ENCODE measurements at places on chromosomes 16 and 17. TPM values are rescaled to one million over a fixed set of nuclear protein-coding genes. Genes with fewer than 3 reads are reported as not detected.

Gene TEX14
- 0.56 TPM for polyA plus RNA-seq

Gene TBC1D3G
- polyA plus RNA-seq = not detected

Gene ALOX12
- 0.31 TPM for polyA plus RNA-seq

GRCh38 chr16:24309258-24310142 is 53.4 kb downstream of the CACNG3 start:
- no peaks in the 10 kb centered on the region for H3K4me1 ChIP-seq
- H3K4me3 ChIP-seq = no peak overlapping the region
- DNase-seq = no peak
- no peak overlapping the region for H3K27ac ChIP-seq
- peaks cover 23% of the 10 kb centered on the region for H3K27me3 ChIP-seq

GRCh38 chr16:84823484-84823883 is 3.7 kb downstream of the CRISPLD2 start:
- H3K27me3 ChIP-seq = peaks cover 27% of the 10 kb centered on the region
- H3K4me1 ChIP-seq = peaks cover 11% of the 10 kb centered on the region
- H3K36me3 ChIP-seq = no peaks in the 10 kb centered on the region
- no peak overlapping the region for H3K27ac ChIP-seq

- H3K27me3 ChIP-seq = no peaks in the 10 kb centered on the region
- peaks cover 21% of the 10 kb centered on the region for H3K4me1 ChIP-seq
- no peak overlapping the region for H3K4me3 ChIP-seq
- DNase-seq = no peak
- H3K36me3 ChIP-seq = no peaks in the 10 kb centered on the region
Measured at GRCh38 chr17:17419631-17420030, 57.2 kb upstream of the MED9 start.

GRCh38 chr17:35101036-35101435 is 18.6 kb downstream of the RAD51D start:
- no peak for DNase-seq
- H3K4me1 ChIP-seq = no peaks in the 10 kb centered on the region
- H3K4me3 ChIP-seq = no peak overlapping the region

DNA sequence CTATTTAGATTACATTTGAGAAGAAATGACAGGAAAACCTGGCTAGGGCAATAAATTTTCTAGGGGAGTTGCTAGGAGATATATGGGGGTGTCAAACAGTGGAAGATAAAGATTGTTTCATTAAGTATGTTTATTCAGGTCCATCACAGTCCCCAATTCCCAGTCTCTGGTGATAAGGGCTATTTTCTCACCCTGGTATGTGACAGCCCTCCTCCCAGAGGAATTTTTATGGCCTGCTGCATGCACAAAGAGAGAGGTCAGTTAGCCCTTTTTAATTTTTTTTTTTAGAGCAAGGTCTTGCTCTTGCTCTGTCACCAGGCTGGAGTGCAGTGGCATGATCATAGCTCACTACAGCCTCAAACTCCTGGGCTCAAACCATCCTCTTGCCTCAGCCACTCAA is 53.6 kb upstream of the ATF7IP2 start:
- H3K36me3 ChIP-seq = peaks cover 13% of the 10 kb centered on the region
- no peaks in the 10 kb centered on the region for H3K27me3 ChIP-seq
- peak overlapping the region; percentile 22 for H3K4me3 ChIP-seq
- no peak for DNase-seq
- peaks cover 56% of the 10 kb centered on the region for H3K4me1 ChIP-seq

DNA sequence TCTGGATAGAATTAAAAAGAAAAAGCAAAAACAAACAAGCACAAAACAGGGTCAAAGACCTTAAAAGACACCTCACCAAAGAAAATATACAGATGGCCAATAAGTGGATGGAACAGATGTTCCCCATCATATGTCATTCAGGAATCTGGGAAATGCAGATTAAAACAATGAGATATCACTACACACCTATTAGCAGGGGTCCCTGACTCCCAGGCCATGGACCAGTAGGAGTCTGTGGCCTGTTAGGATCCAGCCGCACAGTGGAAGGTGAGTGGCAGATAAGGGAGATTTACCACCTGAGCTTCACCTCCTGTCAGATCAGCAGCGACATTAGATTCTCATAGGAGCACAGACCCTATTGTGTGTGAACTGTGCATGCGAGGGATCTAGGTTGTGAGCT is 167.9 kb downstream of the HS3ST4 start:
- H3K4me1 ChIP-seq = no peaks in the 10 kb centered on the region
- DNase-seq = no peak
- H3K36me3 ChIP-seq = peaks cover 4% of the 10 kb centered on the region

DNA sequence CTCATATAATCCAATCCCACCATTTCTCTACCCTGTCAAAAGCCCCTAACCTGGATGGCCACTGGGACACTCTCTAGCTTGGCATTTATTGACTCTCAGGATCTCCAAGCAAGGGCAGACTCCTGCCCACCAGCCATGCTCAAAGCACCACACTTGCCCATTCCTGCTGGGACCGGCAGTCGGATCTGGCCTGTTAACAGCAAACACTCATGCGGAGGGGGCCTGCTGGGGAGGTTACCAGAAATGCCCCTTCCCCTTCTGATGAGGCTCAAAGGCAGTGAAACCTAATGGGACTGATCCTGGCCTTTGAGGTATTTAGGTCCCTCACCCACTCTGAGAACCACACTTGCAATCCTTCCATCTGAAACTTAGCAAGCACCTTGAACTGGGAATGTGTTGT is 6.5 kb upstream of the CCL1 start:
- DNase-seq = no peak
- H3K4me3 ChIP-seq = no peak overlapping the region
- no peaks in the 10 kb centered on the region for H3K36me3 ChIP-seq
- peaks cover 4% of the 10 kb centered on the region for H3K27me3 ChIP-seq
- no peak overlapping the region for H3K27ac ChIP-seq
- H3K4me1 ChIP-seq = peaks cover 5% of the 10 kb centered on the region
